ENCODE measurements at places on chromosomes 3 and 15.

- DNase-seq: no peak
Observed at GRCh38 chr3:179304605-179305004, 18.2 kb upstream of the ZNF639 start.

GRCh38 chr15:30859091-30859874 is 44.4 kb upstream of the FAN1 start:
- DNase-seq: no peak

DNA sequence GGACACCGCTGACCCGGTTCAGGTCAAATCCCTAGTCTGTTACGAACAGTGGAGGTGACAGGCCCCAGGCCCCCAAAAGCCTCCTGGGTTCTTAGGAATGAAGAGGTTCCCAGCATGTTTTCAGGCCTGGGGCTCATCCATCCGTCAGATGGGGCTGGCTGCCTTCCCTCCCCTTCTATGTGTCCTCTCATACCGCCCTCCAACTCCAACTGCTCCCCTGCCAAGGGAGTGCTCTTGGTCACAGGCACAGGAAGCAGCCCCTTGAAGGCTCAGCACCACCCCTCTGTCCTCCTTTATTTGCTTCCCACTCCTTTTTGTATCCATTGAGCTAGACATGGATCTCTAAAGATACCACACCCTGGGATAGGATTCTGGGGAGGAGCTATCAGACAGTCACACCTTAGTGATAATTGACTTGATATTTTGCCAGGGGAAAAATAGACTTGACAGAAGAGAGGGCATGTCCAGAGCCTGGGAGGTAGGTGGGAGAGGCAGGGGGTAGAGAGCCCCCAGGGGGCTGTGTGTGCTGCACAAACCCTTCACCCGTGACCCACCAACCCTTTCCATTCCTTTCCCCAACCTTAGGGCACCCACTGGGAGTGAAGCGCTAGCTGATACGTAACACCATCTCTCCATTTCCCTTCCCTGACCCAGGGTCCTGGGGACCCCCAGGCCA is 10.7 kb upstream of the CSPG4 start:
- no peak for DNase-seq

DNA sequence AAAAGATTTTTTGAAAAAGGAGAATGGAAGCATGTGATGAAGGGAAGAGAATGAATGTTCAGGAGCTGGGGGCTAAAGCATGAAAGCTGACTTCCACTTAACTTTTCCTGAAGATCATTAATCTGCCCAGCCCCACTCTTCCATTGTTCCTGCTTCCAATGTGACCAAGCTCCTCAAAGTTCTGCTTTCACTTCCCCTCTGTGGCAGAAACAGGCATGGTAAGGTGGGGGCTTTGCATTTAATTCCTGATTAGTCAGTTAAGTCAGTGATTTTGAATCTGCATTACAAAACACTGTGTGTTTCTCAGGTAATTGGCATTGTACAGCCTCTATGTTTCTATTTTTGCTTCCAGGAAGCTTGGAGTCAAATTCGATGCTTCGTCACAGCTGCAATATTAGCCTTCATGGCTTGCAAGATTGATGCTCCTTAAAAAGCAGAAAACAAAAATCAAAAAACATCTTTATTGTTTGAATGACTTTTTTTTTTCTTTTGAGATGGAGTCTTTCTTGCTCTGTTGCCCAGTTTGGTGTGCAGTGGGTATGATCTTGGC is 7.3 kb upstream of the TM6SF1 start:
- DNase-seq: no peak

DNA sequence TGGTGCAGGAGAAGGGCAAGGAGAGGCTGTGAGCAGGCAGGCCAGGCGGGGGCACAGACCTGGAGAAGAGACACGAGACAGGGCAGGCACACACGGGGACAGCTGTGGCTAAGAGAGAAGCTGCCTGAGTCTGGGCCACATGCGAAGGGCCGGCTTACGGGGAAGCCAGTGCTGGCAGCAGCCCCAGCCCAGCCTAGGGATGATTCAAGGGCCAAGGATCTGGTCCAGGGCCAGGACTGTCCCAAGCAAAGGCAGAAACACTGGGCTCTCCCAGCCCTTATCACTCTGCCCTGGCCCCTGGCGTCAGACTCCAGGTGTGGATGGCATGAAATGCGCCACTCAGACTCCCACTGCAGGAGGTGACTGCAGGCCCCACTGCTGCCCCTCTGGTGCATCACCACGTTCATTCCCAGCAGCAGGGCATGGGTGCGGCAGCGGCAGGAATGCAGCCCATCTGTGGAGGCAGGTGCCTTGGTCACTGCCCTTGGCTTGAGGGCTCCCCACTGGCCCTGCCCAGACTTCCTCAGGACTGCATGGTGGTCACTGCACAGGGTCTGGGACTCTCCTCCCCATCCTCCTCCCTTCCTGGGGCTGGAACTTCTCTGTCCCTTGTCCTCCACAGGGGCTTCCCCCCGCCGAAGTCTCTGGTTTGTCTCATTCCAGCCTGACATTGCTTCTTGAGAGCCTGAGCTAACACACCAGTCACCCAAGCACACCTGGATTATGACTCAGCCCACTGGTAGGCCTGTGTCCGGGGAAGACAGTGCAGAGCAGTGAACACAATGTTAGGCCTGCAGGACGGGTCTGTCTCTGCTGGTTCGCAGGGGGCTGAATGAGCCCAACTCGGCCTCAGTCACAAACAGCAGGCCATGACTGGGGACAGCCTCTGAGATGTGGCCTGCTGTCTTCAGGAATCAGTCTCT is 69.3 kb downstream of the TBC1D2B start:
- DNase-seq: no peak

GRCh38 chr15:37044915-37045648 is 55.3 kb downstream of the MEIS2 start:
- no peak for DNase-seq

- no peak for DNase-seq
Observed at GRCh38 chr3:171944118-171945016, 95.0 kb upstream of the FNDC3B start.

GRCh38 chr3:143226678-143227291 is 107.2 kb downstream of the CHST2 start:
- no peak for DNase-seq

DNA sequence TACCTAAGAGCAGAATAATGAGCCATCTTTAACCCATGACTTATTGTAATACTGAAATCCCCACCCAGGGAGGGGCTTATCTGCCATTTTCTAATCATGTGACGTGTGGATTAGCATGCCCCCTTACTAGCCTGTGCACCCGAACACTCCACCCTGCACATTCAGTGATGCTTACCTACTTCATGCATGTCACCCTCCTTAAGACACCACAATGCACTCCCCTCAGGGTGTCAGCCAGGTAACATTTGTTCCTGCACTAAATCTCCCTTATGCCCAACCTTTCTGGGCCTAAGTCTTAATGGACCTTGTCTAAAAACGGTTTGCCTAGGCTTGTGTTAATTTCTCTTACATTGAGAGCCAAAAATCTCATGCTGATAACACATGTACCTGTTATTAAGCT is 336.6 kb downstream of the OCA2 start:
- no peak for DNase-seq

DNA sequence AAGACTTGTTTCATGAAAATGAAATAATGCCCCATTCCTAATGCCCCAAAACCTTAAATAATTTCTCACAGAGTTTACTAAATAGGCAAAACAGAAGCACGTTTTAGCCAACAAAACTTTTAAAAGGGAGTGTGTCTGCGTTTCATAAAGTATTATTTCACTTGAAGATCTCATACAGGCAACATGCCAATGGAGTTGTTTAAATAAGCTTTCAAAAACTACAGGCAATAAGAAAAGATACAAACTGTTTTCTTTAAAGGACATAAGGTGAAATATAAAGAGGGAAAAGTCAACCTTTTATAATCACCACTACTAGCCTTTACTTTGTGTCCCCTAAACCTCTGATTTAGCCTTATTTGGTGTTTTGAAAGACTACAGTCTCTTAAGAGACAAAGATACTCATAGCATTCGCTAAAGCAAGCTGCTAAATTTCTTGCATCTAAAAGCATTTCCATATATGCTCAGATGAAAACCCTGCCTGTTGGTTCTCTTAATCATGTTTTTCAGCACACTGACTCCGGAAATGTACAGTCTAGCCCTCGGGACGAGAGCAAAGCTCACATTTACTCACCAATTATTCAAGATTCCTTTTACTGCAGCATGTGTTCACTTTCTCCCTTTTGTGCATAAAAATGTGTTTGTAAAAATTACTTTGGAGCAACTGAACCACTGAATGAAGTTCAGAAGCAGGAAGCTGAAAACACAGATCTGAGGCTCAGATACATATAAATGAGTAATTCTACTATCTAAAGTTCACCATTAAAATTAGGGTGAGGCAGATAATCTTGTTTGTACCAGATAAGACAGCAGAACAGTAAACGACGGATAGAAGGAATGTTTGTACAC is 119.0 kb downstream of the GOLIM4 start:
- DNase-seq: no peak

DNA sequence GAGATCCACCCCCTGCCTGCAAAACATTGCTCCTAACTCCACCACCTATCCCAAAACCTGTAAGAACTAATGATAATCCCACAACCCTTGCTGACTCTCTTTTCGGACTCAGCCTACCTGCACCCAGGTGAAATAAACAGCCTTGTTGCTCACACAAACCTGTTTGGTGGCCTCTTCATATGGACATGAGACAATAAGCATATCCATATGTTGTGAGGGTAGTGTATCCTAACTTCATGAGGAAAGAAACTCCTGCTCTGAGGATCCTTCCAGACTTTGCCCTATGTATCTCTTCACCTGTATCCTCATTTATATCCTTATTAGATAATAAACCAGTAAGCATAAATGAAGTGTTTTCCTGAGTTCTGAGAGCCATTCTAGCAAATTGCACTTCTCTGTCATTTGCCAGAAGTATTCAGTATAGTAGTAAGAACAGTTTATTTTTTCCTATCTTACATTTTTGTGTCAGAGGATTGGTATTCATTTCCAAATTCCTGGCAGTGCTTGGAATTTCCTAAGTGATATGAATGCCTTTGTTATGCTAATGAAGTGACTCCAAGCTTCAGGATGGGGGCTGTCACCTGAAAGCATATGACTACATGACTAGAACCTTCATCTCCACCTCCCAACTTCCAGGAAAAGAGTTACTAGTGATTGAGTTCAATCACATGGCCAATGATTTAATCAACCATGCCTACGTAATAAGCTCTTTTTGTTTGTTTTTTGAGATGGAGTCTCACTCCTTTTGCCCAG is 30.2 kb downstream of the TTBK2 start:
- no peak for DNase-seq

- no peak for DNase-seq
Observed at GRCh38 chr3:27590437-27591298, 106.5 kb upstream of the SLC4A7 start.

DNA sequence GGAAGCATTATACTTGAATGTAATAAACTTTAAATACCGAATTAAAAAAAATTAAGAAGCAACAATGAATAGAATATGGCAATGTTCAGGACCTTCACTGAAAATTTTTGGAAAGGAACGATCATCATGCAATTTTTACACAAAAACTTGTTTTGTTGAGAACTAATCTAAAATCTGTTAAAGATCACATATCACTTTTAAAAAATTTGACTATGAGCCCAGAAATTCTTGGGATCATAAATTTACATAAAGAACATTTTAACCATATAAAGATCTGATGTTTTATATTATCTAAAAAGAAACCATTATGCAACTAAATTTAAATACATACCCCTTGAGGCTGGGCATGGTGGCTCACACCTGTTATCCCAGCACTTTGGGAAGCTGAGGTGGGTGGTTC is 76.2 kb upstream of the MELTF start:
- DNase-seq: no peak
